Cardiac septum (tissue), 1 donor: ENCODE measurements at places on chromosomes 3 and 15. TPM values are rescaled to one million over a fixed set of nuclear protein-coding genes. Genes with fewer than 3 reads are reported as not detected.

DNA sequence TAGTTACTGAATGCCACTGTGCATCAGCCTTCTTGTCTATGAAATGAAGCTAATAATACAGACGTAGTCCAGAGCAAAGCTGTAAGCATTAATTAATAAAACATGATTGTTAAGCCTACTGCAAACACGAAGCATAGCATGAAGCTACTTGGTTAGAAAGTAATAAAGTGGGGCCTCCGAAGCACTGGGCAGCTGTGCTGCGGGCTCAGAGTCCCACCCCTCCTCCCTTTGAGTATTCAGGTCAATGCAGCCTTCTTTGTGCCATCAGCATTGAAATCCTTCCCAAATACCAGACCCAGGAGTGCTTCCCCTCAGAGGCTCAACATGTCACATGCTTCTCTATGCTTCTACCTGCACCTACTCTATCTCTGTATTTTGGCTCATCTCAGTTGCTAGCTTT, 1112.6 kb downstream of the IGSF11 start:
- DNase-seq = no peak

DNA sequence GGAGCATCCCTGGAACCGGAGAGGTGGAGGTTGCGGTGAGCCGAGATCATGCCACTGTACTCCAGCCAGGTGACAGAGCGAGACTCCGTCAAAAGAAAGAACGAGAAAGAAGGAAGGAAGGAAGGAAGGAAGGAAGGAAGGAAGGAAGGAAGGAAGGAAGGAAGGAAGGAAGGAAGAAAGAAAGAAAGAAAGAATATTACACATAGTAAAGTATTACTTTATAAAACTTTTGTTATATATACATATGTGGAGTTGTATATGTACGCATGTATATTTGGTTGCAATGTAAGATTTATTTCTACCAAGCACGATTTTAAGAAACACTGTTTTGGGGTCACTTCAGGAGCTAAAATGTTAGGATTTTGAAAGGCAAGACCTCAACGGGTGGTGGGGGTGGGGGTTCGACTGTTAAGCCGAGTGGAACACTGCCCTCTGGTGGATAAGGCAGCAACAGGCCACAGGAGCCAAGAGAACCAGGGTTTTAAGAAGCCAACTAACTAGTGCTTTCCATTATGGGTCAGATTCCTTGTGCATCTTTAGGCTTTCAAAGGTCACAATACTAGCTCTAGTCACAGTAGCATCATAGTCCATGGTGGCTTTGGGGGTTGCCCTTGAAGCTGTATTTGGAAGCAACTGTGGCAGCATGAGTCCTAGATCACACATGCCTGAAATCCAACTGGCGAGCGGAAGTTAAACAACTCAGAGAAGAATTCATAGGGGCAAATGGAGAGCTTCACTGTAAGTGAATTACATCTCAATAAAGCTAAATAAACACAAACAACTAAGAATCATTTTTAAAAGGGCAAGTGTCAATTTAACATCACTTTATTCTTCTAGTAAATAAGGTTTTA, 22.5 kb downstream of the GLB1 start:
- no peak for DNase-seq

CCR9 gene
- total RNA-seq = not detected

DNA sequence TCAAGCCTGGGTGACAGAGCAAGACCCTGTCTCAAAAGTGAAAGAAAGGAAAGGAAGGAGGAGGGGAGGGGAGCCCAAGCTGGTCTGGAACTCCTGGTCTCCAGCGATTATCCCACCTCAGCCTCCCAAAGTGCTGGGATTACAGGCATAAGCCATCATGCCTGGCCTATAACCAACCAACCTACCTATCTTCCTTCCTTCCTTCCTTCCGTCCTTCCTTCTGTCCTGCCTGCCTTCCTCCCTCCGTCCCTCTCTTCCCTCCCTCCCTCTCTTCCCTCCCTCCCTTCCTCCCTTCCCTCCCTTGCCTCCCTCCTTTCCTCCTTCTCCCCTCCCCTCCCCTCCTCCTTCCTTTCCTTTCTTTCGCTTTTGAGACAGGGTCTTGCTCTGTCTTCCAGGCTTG, 56.7 kb upstream of the HACD2 start:
- DNase-seq = no peak

DNA sequence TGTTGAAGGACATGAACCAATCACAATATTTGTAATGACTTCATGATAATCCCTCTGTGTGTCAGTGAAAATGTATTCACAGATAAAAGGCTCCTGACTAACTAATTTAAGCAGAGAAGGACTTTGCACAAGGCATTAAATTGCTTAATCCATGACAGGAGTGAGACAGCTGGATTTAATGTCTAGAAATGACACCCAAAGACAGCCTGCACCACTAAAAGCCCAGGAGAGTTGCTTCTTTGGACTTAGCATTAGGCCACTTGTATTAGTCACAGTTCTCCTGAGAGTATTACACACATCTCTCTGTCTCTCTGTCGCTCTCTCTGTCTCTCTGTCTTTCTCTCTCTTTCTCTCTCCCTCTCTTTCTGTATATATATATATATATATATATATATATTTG, 180.4 kb downstream of the GOLGA8K start:
- DNase-seq = no peak

- no peak for DNase-seq
Observed at GRCh38 chr3:72724070-72724469, 124.2 kb downstream of the SHQ1 start.

- DNase-seq = no peak
Observed at GRCh38 chr3:153072856-153073255, 89.2 kb upstream of the RAP2B start.

GRCh38 chr3:52506266-52506966, 11.3 kb downstream of the STAB1 start:
- no peak for DNase-seq

ADAMTSL3 gene
- 9.8 TPM for total RNA-seq

DNA sequence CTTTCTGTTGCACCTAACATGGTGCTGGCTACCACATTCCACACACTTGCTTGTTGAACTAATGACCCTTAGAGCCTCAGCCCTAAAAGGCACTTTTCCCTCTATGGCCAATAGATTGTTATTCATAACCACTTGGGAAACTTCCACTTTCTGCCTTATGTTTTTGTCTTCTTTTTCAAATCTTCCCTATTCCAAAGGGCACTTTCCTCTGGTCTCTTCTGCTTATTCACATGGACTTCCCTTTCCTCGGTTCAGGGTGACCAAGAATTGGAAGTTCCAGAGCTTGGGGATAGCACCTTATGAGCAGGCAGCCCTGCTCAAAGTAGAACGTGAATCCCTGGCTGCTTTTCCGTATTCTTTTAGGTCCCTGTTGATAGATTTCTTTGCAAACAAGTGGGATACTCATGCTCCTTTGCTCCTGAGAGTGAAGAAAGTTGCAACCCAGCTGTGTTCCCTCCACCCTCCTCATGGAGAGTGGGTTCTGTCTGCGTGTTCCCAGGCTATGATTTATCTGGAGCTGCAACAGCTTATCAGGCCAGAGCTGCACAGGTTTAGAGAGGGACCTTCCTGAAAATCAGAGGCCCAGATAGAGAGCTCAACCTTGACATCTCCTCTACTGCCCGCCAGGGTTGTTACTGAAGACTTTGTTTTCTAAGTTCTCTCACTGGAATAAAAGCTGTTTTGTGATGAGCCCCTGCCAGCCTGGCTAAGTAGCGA, 58.8 kb upstream of the MYZAP start:
- no peak for DNase-seq

DNA sequence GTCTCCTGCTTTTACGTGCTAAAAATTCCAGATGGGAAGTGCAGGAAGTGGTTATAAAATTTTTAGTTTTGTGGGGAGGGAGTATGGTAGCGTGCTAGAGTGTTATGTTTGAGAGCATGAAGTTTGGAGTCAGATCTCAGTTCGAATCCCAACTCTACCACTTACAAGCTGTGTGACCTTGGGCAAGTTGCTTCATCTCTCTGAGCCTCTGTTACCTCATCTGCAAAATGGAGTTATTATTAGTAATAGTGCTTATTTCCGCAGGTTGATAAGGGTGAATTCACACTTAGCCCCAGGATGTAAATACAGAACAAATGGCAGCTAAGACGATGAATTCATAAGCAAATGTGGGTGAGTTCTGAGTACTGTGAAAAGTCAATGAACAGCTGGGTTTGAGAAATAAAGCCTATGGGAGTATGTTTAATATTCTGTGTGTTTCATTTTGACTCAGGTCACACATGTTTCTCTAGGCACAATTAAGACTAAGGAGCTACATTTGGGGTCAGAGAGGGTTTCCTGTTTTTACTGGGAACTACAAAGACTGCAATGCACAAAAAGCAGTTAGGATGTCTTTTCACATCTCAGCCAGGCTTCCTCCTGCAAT, 73.1 kb upstream of the FEZF2 start:
- DNase-seq = no peak

- DNase-seq = no peak
Observed at GRCh38 chr3:48423241-48423882, 6.5 kb downstream of the PLXNB1 start.

GRCh38 chr15:90619939-90620338, 90.2 kb downstream of the CRTC3 start:
- DNase-seq = no peak

XYLB gene
- total RNA-seq = 0.46 TPM

DNA sequence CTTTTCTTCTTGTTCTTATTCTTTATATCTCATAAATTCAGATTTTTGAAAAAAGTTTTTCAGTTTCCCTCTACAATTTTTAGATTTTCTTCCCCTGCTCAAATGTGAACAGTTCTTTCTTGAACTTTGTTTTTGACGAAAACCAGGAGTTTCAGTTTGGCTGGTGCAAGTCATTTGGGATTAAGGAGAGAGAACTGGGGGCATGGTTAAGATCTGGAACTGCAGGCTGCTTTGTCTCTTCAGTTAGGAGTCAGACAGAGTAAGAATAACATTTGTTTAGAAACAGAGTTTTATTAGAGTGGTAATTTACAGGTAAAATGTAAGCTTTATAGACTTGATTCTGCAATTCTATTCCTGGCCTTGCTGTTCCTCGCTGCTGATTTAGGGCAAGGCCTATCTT, 310.5 kb upstream of the C2CD4B start:
- no peak for DNase-seq

DNA sequence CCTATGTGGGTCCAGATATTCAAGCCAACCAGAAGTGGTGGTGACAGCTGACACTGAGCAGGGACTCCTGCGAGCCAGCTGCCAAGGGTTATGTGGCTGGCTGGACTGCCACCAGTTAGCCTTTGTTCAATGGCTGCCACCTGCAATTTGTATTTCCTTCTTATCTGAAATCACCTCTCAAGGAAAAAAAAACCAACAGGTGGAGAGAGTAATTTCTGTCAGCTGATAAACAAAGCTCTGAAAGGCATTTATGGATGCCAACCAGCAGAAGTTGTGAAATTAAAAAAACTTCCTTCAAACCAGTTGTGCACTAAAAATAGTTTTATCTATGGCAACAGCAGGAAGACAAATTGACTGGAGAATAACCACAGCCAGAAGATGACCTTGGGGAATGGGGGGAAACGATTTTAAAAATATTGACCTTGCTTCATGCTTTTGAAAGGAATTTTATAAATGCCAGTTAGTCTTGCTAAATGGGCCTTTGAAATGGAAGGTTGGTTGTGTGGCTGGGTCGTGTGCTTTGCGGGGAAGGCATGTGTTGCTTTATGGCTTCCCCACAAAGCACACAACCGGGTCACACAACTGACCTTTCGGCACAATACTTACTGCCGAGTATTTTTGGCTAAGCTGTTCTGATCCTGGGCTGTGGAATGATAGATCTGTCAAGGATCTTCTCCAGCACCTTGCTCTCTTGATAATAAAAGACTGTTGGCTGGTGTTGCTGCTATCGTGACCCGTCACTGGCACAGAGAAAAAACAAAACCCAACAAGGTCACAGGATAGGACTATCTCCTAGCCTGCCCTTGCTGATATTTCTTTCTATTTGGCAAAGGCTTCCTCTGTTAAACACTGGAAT, 3.5 kb downstream of the MYZAP start:
- no peak for DNase-seq

DNA sequence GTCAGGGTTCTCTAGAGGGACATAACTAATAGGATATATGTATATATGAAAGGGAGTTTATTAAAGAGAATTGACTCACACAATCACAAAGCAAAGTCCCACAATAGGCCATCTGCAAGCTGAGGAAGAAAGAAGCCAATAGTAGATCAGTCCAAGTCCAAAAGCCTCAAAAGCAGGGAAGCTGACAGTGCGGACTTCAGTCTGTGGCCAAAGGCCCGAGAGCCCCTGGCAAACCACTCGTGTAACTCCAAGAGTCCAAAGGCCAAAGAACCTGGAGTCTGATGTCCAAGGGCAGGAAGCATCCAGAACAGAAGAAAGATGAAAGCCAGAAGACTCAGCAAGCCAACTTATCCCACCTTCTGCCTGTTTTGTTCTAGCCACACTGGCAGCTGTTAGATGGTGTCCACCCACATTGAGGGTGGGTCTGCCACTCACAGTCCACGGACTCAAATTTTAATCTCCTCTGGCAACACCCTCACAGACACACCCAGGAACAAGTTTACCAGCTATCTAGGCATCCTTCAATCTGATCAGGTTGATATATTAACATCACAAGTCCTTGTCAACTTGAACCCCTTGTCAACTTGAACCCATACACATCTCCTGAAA, 54.2 kb upstream of the ACAD9 start:
- no peak for DNase-seq

FMN1 gene
- 2.2 TPM for total RNA-seq

DNA sequence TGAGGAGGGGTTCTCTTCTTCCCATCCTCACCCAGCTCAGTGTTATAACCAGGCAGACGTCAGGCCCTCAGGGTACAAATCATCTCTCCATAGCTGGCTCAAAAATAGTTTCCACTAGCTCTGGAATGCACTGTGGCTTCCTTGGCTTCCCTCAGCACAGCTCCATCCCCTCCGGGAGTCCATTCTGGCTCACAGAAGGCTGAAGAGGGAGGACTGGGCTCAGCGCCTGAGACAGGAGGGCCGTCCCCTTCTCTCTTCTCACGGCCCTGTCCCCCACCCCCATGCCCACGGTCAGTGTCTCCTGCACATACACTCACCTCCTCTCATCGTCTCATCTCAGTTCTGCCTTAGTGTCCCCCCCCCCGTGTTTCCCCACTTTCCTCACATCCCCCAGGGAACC, 50.1 kb downstream of the UMPS start:
- DNase-seq = peak; percentile 86

- DNase-seq = no peak
Observed at GRCh38 chr3:143810953-143811265, 37.4 kb downstream of the SLC9A9 start.

FBXO40 gene
- total RNA-seq = 147 TPM

DNA sequence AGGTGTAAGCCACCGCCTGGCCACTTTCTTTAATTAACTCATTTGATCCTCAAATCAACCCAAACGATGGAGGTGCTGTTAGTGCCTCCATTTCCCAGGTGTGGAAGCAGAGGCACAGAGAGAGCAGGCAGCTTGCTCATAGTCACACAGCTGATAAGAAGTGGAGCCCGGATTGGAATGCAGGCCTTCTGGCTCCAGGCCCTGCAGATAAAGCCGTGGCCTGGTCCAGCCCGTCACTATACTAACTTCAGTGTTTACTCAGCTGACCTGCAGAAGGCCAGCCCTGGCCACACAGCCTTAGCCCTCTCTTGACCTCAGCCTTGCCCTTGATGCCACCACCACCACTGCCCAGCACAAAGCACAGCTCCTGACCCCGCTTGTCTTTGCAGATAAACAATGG, 116.7 kb downstream of the NUP210 start:
- no peak for DNase-seq
